ENCODE measurements at places on chromosomes 3 and 15. TPM values are rescaled to one million over a fixed set of nuclear protein-coding genes. Genes with fewer than 3 reads are reported as not detected.

GRCh38 chr3:156985711-156986110 lies 159.6 kb downstream of the LEKR1 start:
- no peaks in the 10 kb centered on the region for H3K27me3 ChIP-seq
- no peak for DNase-seq
- H3K4me3 ChIP-seq, result no peak overlapping the region
- no peaks in the 10 kb centered on the region for H3K4me1 ChIP-seq

- H3K4me1 ChIP-seq, result no peaks in the 10 kb centered on the region
- DNase-seq, result no peak
- no peak overlapping the region for H3K4me3 ChIP-seq
- no peaks in the 10 kb centered on the region for H3K27me3 ChIP-seq
- no peaks in the 10 kb centered on the region for H3K36me3 ChIP-seq
- no peak overlapping the region for H3K27ac ChIP-seq
Observed at GRCh38 chr3:197482001-197482400, 73.8 kb downstream of the BDH1 start.

DNA sequence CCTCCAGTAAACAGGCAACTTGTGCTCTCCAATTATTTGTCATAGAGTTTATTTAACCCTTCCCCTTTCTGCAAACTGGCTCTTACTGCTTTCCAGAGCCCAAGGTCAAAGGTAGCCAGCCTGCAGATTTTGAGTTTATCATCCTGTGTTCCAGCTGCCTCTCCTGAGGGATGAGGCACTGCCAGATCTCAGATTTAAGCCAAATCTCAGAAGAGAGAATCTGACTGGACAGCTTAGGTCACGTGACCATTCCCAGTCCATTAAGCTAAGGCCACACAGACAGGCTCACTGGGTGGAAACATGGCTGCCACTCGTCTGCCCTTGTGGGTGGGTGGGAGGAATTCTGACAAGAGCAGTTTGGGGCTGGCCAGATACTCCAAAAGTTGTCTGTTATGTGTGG lies 8.6 kb upstream of the SIAH2 start:
- H3K27me3 ChIP-seq, result no peaks in the 10 kb centered on the region
- DNase-seq, result no peak
- no peaks in the 10 kb centered on the region for H3K36me3 ChIP-seq
- peaks cover 7% of the 10 kb centered on the region for H3K4me1 ChIP-seq

The HES1 gene
- 49.1 TPM for total RNA-seq

DNA sequence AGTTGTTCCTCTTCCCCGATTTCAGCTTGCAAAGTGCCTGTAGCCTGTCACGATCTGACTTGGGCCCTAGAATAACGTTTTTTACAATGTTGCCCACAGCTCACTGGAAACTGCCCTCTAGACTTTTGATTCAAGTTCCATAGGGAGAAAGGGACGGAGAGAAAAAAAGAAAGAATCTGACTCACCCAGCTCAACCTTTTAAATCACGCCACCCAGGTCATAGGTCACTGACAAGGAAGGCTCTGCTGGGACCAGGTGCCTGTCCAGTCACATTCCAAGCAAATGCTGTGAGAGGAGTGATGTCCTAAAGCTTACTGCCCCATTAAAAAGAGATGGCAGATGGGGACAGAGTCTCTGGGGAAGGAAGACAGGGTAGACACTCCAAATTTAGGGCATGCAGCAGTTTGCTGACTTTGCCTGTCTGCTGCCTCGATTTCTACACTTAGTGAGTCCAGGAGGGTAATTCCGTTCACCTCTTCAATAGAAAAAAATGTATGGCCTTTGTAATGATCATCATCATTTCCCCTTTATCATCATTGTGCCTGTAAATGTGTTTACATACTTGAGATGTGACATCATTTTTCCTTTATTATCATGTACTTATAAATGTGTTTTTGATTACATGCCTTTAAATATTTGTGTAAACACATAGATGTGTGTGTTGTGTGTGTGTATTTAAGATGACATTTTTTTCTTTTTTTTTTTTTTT lies 8.4 kb upstream of the MYO1E start:
- no peak overlapping the region for H3K4me3 ChIP-seq
- no peaks in the 10 kb centered on the region for H3K36me3 ChIP-seq
- no peaks in the 10 kb centered on the region for H3K4me1 ChIP-seq
- H3K27me3 ChIP-seq, result no peaks in the 10 kb centered on the region

The NAALADL2 gene
- 6.2 TPM for total RNA-seq

DNA sequence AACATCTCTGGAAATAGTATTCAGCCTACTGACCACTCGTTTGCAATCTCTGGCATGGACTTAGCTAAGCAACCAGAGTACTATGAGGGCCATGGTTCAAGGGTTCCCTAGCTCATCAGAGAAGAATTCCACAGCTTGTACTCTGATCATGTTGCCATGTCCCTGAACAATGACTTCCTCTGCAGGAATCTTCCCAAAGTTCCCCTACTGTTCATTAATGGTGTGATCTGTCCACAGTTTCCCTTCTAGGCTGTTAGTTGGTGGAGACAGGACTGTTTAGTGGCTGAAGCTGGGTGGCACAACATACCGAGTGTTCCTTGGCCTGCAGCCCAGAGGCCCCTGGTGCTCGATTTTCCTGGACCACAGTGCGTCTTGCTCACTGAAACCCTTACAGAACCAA lies 44.4 kb upstream of the GALNT15 start:
- DNase-seq, result no peak
- H3K4me3 ChIP-seq, result no peak overlapping the region
- H3K27ac ChIP-seq, result no peak overlapping the region
- no peaks in the 10 kb centered on the region for H3K4me1 ChIP-seq
- no peaks in the 10 kb centered on the region for H3K36me3 ChIP-seq

The THRB gene
- total RNA-seq, result 6.7 TPM

The SLC4A7 gene
- 12.9 TPM for total RNA-seq

DNA sequence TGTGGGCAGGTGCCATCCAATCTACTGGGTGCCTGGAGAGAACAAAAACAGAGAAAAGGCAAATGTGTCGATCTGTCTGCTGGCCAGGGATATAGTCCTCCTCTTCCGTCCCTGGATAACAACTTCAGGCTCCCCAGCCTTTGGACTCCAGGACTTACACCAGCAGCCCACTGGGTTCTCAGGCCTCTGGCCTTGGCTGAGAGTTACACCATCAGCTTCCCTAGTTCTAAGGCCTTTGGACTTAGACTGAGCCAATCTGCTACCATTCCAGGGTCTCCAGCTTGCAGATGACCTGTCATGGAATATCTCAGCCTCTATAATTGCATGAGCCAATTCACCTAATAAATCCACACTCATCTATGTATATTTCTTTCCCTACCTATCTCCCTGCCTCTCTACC lies 460.9 kb upstream of the ADAMTS9 start:
- no peaks in the 10 kb centered on the region for H3K27me3 ChIP-seq
- H3K36me3 ChIP-seq, result no peaks in the 10 kb centered on the region
- no peak for DNase-seq

The KLHL6 gene
- total RNA-seq, result 1.6 TPM

DNA sequence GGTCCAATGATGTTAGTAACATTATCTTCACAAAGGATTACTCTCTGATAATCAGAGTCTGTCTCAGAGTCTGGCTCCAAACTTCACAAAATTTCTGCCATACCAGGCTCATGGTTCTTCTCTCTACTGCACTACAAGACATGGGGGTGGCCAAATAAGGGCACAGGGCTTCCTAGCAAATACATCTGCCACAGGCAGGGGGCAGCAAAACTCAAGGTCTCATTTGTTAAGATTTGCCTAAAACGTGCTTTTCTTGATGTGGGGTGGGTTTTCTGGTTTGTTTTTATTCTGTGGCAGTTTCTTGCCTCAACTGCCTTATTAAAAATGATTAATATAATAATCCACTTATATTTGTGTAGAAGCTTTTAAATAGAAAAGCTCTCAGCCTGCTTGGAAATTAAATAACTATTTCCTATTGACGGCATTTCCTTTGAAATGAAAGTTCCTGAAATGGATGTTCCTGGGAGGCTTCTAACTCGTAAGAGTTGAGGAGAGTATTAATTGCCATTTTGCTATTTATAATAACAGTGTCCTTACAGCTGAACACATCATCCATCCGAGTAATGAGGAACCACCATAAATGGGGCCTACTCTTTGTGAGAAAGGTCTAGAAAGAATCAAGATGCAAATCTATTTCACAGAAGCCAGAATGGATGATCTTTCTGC lies 53.8 kb downstream of the SST start:
- no peaks in the 10 kb centered on the region for H3K36me3 ChIP-seq
- no peaks in the 10 kb centered on the region for H3K27me3 ChIP-seq
- H3K4me1 ChIP-seq, result no peaks in the 10 kb centered on the region
- H3K27ac ChIP-seq, result no peak overlapping the region
- peak; percentile 57 for DNase-seq
